NCI-H1930 (cell line): ENCODE measurements at places on chromosomes 4 and X.

DNA sequence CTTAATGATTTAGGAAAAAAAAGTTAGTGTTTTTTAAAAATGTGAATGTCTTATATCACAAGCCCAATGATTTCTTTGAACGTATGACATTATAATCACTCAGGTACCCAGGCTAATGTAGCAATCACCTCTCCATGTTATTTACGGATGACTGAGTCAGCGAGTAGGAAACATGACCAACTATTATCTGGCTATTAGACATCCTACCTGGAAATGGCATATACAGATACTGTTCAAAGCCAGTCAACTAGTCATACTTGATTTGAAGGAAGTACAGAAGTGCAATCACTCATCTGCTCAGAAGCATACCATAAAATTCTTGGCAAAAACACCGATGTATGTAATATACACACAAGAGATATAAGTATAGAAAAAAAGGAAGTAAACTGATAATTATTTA lies 732.5 kb downstream of the ARAP2 start:
- no peak for DNase-seq

GRCh38 chr4:48065587-48066052 lies 49.0 kb downstream of the NIPAL1 start:
- DNase-seq = no peak

- no peak for DNase-seq
Observed at GRCh38 chrX:75038925-75039324, 113.7 kb upstream of the NEXMIF start.

GRCh38 chr4:4271912-4272311 lies 18.0 kb downstream of the LYAR start:
- no peak for DNase-seq

- DNase-seq = no peak
Observed at GRCh38 chr4:181646864-181647263, 596.3 kb upstream of the TENM3 start.

DNA sequence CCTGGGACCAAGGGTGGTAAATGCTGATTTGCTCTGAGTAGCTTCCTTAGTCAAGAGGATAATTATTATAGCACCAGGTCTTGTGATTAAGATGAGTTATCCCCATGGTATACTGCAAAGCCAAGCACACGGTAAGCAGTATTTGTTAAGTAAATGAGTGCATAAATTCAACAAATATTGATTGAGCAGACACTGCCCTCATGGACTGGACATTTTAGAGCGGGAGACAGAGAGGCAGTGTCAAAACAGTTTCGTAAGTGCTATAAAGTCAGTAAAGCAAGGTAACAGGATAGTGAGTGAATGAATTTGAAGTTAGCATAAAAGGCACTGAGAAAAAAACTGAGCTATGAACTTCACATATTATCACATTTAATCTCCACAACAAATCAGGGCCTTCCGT lies 13.9 kb downstream of the PHF8 start:
- no peak for DNase-seq

DNA sequence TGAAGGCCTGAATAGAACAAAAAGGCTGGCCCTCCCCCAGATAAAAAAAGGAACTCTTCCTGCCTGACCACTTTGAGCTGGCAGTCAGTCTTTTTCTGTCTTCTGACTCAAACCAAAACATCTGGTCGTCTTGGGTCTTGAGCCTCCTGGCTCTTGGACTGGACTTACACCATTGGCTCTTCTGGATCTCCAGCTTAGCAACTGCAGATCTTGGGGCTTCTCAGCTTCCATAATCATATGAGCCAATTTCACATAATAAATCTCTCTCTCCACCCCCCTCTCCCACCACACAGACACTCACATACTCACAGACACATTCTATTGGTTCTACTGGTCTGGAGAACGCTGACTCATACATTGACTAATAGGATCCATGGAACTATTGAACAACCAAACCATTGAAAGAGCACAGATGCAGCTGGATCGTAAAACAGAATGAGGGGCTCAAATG lies 15.6 kb upstream of the CWH43 start:
- DNase-seq = no peak
